ENCODE measurements at places on chromosomes 3 and 15.
A peak's percentile ranks its signal among the peaks of the same experiment; 100 is the strongest.

- DNase-seq = no peak
Observed at GRCh38 chr15:96974761-96975160, 644.3 kb downstream of the NR2F2 start.

- no peak for DNase-seq
Observed at GRCh38 chr3:76586471-76586870, 453.4 kb upstream of the ROBO2 start.

DNA sequence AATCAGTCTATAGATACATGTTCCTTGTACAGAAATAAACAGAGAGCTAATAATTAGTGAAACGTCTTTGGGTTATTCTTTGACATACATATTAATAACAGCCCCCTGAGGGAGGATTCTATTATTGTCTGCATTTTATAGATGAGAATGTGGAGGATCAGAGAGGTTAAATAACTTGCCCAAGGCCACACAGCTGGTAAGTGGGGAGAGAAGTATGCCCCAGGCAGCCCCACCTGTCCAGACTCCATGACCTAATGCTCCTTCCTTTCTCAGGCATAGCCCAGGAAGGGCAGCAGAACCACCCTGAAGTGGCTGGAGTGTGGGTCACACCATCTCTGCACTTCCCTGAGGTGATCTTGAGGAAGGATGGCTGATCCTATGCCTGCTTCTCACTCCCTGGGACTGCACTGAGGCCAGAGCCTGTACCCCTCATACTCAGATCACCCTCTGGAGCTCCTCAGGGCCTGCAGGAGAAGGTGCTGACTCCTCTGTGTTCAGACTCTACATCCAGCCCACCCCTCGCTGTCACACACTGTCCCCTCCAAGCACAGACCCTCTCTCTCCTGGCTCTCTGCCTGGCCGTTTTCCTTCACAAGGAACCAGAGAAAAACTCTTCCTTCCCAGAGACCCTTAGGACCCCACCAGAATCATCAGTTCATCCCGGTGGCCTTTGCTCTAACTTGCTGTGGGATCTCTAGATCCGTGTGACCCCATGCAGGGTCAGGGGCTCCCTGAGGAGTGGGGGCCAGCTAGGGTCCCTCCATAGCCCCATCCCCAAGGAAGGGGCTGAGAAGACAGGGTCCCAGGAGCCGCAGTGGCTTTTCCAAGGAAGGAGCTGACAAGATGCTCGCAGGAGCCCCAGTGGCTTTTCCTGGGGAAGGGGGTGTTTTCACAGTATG lies 4.4 kb upstream of the HHATL start:
- no peak for DNase-seq

DNA sequence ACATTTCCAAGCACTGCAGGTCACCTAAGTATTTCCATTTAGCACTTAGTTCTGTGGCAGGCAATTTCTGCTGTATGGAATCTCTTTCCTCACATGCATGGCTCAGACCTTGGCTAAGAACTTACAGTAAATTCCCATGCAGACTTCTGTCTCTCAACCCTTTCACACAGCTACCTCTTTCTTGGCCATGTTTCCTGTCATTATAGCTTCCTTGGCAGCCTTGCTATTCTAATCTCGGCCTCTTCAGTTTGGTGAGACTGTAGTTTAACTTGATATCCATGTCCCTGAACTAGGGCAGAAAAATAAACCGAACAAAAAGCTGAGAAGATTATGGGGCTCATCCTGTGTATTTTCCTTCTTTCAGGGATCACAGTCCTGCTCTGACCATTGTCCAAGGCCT lies 96.0 kb downstream of the SPATA16 start:
- no peak for DNase-seq

GRCh38 chr3:179410999-179411398 lies 40.3 kb downstream of the GNB4 start:
- DNase-seq = no peak

DNA sequence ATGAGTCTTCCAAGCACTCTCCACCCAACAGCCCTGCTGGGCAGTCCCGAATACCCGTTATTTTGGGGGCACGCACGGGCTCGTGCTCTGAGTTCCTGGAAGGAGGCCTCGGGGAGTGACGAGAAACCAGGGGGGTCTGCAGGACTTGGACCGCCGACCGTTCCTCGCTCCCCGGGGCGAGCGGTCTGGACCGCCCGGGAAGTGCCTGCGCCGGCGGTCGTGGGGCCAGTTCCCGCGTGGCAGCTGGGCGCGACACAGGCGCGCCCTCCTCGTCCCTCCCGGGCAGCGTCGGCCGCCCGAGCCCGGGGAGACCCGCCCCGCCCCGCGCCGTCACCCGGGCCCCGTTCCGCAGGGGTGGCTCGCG lies 387 bp downstream of the GNB4 start:
- DNase-seq = peak; percentile 50

- DNase-seq = peak; percentile 31
Observed at GRCh38 chr3:194687638-194688199, 2.0 kb downstream of the FAM43A start.

DNA sequence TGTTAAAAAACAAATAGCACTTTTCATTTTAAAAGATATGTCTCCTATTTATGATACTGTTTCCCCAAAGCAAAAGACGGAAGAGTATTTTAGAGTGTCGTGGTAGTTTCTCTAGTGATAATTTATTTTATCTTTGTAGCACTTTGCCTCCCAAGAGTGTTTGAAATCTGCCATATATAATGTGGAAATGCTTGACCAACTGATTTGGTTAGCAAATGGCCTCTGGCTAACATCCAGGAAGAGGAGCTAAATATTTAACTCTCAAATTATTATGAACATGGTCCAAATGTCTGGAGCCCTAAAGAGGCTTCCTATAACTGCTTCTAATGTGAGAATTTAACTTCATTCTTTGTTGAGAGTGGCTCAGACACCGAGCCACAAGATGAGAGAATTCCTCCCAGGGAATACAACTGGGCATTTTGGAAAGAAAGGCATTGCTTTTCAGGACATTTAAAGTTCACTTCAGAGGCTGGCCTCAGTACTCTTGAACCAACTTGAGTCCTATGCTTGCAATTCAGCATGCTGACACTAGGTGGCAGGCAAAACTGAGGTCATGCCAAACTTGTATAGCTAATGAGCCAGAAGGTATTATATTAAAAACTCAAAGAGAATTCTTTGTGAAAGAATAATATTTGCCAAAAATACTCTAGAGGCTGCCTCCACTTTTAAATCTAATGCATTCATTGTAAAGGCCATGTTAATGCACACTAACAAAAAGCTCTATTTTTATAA lies 104.5 kb downstream of the RARB start:
- peak; percentile 62 for DNase-seq

GRCh38 chr3:11328196-11328945 lies 56.2 kb downstream of the ATG7 start:
- DNase-seq = no peak

DNA sequence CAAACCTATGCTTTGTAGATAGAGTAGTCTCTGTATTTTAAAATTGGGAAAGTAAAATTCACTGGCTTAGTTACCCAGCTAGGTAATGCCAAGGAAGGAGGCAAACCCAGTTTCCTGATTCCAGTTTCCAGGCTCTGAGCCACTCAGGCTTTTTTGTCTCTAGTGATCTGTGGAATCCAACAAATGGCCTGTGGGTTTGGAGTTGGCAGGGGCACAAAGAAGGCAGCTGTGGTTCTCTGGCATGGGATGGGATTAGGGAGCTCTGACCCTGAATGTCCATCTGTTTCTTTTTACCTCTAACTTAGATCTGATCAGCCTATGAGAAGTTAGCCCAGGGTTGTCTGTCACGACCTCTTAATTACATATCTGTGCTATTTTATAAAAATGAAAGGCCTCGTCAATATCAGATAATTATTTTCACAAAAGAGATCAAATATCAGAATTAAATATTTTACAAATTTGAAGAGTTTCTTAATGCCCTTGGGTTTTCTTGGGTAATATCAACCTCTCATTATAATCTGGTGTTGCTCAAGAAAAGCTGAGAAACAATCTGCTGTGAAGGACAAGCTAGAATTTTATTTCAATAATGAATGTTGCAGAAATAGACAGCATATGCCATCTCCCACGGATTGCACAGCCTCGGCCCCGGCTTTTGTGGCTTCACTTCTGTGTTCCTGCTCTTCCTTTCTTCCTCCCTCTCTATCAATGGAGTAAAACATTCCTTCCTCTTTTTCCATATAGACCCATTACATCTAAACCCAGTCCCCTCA lies 63.7 kb upstream of the DAZL start:
- DNase-seq = no peak

DNA sequence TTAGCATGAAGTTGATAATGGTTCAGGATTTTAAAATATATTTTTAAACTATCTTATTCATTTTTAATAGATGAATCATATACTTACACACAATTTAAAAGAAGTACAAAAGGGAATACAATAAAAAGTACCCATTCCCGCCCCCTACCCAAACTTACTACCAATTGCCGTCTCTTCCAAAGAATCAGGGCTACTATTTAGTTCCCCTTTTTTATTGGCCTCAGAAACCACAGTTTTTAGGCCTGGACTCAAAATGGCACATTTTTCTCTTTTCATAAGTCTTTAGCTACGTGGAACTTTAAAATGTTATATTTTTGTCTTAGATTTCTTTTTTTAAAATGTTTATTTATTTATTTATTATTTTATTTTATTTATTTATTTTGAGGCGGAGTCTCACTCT lies 18.0 kb downstream of the LRRK1 start:
- no peak for DNase-seq

- DNase-seq = peak; percentile 34
Observed at GRCh38 chr3:43086460-43087165, 19.3 kb downstream of the POMGNT2 start.

DNA sequence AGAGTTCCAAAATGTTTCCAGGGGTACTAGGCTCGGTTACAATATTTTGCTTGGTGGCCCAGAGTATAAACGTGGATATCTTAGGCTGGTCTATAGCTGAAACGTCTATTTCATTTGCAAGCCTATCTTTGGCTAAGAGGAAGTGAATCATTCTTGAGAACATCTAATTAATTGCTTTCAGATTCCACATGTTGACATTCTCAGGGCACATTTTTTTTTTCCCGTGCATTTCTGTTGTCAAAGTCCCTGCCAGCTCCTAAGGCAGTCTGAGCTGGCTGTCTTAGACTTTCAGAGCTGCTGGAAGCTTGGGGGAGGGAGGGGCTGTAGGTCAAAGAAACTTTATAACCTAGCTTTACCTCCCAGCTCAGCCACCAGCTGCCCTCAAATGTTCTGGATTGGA lies 23.2 kb upstream of the LAMP3 start:
- DNase-seq = peak; percentile 20

- no peak for DNase-seq
Observed at GRCh38 chr15:100310513-100311153, 31.1 kb downstream of the ADAMTS17 start.

- no peak for DNase-seq
Observed at GRCh38 chr3:60263191-60263590, 988.1 kb downstream of the FHIT start.

GRCh38 chr3:23271876-23272741 lies 69.0 kb downstream of the UBE2E2 start:
- DNase-seq = no peak

- DNase-seq = no peak
Observed at GRCh38 chr3:14297305-14297704, 105.1 kb upstream of the SLC6A6 start.

DNA sequence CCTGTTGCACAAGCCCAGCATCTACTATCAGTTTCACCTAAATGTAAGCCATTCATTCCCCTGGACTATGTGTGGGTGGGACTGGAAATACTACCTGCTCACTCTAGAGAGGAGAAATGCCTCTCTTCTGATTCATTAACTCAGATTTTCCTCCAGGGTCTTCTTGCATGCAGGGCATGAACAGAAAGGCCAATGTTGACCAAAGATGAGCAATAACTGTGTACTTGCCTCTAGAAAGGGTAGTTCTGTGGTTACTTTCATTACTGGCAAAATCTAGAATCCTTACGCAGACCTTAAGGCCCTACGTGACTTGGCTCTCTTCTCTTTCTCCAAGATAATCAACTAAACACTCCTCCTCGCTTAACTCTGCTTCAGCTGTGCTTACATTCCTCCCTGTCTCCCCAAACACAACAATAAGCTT lies 81.4 kb upstream of the PSMD6 start:
- no peak for DNase-seq

DNA sequence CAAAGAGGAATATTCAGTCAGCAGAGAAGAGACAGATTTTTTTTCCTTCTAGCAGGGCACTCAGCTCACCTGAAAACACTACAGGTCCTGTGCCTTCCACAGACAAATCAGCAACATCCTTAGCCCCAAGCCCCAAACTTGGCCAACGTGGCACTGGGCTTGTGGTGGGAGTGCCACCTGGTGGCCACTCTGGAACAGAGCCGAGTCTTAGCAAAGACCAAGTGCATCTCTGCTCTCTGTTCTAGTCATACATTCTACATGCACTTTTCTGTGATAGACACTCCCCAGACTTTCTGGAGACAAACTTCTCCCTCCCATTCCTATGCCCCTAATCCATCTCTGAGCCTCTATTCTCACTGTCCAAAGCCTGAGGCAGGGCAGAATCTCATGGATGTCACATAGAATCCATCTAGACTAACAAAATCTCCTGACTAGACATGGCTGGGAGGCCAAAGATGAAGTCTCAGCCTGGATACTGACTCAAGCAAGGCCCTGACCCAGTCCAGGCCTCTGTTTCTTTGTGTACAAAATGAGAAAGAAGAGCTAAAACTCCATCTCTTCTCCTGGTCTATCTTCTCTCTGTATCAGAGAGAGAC lies 5.1 kb upstream of the SEMA7A start:
- DNase-seq = peak; percentile 89

DNA sequence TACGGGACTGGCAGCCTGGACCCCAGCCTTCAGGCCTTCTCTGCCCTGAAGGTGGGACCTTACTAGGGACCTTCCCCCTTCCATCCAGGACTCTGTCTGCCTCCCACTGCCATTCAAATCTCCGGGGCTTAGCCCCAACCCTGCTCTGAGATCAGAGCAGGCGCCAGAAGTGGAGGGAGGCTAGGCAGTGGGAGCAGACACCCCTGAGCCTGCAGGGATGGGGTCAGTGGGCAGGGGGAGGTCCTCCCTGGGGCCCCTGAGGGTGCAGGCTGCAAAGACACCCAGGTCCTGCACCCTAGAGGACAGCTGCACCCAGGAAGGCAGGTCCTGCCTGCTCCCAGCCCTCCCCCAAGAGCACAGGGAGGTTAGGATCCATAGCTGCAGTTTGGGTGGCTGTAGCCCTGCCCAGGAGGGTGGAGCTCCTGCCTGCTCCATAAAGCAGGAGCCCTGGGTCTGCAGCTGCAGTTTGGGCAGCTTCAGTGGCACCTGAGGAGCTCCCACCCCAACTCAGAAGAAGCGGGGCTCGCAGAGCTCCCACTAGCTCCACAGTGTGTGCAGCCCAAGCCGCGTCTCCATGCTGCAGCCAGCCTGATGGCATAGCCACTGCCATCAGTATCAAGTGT lies 8.1 kb upstream of the POC1A start:
- DNase-seq = no peak

- no peak for DNase-seq
Observed at GRCh38 chr3:45948311-45948781, 5.1 kb downstream of the CXCR6 start.

- no peak for DNase-seq
Observed at GRCh38 chr3:9673082-9673481, 23.8 kb downstream of the MTMR14 start.

- peak; percentile 79 for DNase-seq
Observed at GRCh38 chr15:85010386-85011159, 28.9 kb downstream of the PDE8A start.

DNA sequence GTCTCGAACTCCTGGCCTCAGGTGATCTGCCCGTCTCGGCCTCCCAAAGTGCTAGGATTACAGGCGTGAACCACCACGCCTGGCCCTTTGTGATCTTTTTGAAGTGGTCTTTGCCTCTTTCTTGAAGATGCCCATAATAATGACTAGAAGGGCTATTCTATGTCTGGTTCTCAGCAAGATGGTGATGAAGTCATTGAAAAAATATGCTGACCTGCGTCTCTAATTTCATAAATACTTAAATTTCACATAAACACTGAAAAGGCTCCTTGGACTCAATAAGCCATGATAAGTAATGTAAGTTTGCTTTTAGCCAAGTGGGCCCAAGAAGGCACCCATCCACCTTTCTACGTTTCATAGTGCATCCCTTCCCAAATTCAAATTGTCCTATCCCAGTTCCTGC lies 775 bp upstream of the MAPK6 start:
- DNase-seq = no peak
